ENCODE measurements at places on chromosomes 6 and 20.

- DNase-seq, result no peak
These were observed 2.7 kb downstream of the CTSA start for GRCh38 chr20:45893831-45894230.

DNA sequence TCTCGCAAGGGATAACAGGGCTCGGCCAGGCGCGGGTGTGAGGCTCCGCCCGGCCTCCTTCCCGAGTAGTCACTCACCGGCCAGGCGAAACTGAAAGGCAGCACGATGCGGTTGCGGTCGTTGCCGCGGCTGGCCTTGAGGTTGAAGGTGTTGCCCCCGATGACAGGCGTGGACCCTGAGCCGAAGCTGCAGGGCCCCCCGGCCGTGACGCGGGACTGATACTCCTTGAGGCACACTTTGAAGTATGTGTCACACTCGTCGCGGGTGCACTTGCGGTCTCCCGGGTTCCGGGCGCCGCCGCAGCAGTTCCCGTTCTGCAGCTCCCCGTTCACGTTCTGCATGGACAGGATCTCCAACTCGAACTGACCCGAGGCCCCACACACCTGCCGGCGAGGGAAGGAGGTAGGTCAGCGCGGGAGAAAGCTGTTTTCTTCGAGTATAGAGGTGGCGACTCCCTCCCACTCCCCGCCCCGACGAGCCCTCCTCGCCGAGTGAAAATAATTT lies 1.1 kb downstream of the JAG1 start:
- peak; percentile 45 for DNase-seq

GRCh38 chr20:51574248-51575033 lies 31.9 kb upstream of the NFATC2 start:
- no peak for DNase-seq

- no peak for DNase-seq
These were observed 130.6 kb upstream of the FAM83B start for GRCh38 chr6:54716010-54716409.

- DNase-seq, result no peak
These were observed 1.5 kb upstream of the TAAR6 start for GRCh38 chr6:132568611-132569010.

DNA sequence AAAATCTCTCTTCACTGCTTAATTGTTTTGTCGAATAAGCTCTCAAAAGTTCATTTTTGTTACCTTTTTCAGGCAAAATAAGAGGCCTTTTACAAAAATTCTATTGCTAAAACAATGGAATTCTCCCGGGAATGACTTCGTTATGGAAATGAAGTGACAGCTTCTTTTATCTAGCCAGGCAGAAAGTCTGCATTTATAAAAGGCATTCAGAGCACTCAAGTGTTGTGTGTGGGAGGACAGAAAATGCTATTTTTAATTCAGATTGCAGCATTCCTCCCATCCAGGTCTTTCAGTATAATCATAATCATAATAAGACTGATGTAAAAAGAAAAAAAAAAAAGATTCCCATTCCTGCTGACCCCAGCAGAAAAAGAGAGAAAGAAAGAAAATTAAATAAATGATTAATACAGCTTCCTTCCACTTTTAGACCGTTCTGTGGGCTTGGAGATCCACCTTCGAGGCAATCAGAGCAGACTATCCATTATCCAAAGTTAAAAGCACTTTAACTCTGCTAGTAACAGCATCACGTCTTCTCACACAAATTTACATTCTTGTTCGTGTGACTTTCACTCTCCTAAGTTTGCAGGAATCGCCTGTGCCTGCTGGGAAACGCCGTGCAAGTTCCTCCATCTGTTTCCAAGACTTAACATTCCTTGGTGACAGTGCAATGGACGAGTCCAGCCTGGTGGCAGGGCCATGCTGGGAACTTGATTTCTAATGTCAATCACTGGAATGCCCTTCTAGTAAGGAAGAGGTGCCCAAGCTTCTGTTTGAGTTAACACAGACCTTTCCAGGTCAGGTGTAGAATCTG lies 258.8 kb downstream of the GMPR start:
- DNase-seq, result no peak

GRCh38 chr6:81169166-81169565 lies 583.3 kb downstream of the TENT5A start:
- DNase-seq, result no peak

- DNase-seq, result no peak
These were observed 137.7 kb downstream of the FRK start for GRCh38 chr6:115922971-115923370.

DNA sequence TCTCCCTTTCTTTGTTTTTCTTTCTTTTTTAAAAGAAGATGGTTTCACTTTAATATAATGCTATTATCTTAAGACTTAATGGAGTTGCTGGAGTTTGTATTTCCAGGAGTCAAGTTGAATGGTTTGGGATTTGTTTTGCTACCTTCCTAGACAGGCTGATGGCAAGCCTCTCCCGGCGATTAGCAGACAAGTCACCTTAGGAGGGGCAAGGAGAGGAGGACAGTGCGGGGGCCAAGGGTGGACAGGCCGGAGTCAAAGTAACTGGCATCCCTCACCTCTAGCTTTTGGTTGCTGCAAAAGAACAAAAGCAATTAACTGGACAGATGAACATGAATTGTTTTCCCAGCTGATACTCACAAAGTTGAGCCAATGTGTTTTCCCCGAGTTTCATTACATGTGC lies 57.1 kb downstream of the GMPR start:
- DNase-seq, result no peak

GRCh38 chr6:34295721-34296120 lies 46.9 kb upstream of the SMIM29 start:
- DNase-seq, result no peak

DNA sequence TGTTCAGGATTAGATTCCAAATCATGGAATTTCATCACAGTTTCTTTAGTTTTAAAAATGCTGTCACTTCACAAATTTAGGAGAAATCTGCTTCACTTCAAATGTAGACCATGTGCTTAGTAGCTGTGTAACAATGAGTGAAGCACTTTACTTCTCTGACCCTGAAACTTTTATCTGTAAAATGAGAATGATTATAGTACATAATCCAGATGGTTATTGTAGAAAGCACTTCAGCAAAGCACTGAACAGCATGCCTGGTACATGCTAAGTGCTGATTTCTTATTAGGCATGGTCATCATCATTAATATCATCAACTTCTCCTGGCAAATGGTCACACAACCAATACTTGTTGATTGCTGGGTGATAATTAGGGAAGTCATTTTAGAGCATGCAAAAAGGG lies 705.0 kb downstream of the EPHA7 start:
- DNase-seq, result no peak

DNA sequence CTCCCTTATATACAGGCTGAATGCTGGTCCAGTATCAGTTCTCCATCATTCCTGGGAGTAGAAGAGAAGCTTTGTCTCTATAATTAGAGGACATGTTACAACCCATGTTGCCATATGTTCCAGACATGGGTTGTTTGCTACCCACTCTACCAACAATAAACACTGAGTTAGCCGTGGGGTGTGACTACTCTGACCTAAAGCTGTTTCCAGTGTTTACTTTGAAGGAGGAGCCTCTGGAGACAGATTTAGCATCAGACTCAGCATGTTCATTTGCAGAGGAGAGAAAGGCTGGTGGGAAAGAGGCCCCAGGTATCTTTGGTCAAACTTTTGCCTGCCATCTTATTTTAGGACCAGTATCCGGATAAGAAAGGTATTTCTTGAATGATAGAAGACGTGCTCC lies 157.9 kb upstream of the SNX9 start:
- no peak for DNase-seq

DNA sequence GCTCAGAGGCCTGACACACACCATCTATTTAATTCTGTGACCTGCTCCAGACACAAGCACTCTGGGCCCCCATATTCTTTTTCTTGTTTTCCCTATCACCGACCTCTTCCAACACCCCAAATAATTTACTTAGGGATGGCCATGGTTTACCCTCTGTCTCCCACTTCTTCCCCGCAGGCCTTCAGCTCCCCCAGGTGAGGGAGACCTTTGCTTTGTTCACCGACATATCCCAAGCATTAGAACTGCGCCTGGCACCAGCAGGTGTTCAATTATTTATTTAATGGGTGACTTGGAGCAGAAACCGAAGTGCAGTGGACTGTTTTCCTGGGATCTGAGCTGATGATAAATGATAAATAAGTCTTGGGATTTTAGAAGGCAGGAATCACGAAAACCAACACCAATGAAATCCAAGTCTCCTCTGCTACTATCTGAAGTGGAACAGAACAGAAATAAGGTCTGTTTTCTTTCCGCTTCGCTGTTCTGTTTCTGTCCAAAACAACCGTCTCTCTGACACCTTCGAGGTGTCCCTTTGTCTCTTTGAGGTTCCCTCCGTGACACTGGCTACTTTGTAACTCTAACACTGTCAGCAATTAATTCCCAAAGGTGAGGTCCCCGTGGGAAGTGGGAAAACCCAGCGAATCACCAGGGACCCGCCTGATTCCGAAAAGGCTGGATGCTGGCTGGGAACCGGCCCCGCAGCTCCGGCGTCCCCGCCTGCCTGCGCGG lies 1.1 kb upstream of the RIN2 start:
- DNase-seq, result no peak

- DNase-seq, result no peak
These were observed 27.2 kb upstream of the KIF25 start for GRCh38 chr6:167970230-167970629.

GRCh38 chr20:2800521-2801285 lies at the start of gene CPXM1:
Gene CPXM1 (minus strand): TSS chr20:2800627. CDS start chr20:2800572, 55 bp downstream.
- no peak for DNase-seq

GRCh38 chr6:126701676-126702560 lies 362.0 kb downstream of the CENPW start:
- DNase-seq, result no peak

GRCh38 chr20:63893999-63894357 lies 948 bp upstream of the DNAJC5 start:
- no peak for DNase-seq

DNA sequence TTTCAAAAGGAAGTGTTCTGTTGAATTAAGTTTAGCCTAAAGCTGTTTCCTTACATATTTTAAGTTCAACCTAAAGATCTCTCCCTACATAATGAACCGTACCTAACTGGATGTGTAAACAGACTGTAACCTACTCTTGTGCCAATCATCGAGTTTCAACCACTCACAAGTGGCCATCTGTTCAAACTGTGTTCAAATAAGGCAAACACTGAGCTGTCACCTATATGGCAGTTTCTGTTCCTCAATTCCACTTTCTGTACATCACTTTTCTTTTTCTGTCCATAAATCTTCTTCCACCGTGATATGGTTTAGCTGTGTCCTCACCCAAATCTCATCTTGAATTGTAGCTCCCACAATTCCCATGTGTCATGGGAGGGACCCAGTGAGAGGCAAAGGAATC lies 428.6 kb downstream of the HACE1 start:
- DNase-seq, result no peak

DNA sequence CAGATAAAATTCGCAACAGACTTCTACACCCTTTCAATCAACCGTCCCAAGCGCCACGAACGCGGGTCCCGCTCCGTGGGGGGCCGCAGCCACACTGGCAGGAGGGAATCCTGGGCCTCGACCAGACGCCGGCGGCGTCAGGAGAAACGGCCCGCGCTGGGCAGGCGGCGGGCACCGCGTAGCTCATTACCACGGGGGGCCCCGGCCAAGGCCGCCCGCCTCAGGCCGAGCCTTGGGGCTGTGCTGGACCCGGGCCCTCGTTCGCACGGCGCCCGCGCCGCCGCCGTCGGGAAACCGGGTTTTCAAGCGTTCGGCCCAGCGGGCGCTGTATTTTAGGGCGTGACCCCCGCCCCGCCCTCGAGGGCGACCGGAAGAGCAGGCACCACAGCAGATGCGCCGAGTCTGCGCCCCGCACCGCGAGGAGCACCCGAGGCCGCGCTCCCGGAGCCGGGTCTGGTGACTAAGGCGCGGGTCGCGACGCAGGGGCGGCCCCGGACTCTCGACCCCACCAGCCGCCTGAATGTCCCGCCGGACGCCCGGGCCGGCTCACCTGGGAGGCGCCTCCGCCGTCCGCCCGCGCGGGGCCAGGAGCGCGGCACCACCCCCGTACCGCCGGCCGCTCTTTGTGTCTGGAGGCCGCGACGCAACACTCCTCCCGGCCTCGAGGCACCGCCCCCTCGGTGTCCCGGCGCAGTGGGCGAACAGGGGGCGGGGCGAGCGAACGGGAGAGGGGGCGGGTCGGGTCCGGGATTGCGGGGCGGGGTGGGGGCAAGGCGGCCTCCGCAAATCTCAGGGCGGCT lies at the start of gene NINL:
NINL (minus strand) TSS at position 627 of the 800 bp plus-strand sequence. CDS start 58,944 bp downstream, outside the sequence.
- DNase-seq, result peak; percentile 52

DNA sequence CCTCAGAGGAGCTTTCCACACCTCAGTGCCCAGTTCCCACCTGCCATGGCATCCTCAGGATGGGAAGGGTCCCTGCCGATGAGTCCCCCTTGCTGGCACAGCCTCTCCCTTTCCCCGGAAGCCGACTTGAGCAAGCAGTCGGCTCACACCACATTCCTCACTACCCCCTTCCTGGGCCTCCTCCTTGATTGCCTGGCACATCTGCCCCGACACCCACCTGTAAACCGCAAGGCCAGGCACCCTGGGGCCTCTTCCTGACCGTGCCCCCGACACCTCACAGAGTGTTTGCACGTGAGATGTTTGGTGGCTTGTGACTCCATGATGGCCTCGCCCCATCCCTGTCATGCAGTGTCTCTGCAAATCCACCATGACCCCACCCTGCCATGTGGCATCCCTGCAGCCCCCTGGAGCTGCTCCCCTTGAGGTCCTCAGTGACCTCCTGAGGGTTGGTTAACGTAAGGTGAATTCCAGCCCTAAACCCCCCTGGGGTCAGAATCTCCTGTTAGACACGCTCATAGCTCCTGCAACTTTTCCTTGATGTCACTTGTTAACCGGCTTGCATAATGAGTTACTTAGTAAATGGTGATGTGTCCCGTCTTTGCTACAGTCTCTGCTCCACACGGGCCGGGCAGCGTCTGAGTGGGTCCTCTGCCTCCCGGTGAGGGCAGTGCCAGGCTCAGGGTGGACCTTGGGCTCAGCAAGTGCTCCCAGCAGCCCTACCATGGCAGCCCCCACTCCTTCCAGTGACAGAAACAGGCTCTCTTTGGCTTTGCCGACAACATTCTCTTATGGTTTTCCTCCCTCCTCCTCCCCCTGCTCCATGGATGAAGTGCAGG lies 115.9 kb upstream of the FRMD1 start:
- no peak for DNase-seq

DNA sequence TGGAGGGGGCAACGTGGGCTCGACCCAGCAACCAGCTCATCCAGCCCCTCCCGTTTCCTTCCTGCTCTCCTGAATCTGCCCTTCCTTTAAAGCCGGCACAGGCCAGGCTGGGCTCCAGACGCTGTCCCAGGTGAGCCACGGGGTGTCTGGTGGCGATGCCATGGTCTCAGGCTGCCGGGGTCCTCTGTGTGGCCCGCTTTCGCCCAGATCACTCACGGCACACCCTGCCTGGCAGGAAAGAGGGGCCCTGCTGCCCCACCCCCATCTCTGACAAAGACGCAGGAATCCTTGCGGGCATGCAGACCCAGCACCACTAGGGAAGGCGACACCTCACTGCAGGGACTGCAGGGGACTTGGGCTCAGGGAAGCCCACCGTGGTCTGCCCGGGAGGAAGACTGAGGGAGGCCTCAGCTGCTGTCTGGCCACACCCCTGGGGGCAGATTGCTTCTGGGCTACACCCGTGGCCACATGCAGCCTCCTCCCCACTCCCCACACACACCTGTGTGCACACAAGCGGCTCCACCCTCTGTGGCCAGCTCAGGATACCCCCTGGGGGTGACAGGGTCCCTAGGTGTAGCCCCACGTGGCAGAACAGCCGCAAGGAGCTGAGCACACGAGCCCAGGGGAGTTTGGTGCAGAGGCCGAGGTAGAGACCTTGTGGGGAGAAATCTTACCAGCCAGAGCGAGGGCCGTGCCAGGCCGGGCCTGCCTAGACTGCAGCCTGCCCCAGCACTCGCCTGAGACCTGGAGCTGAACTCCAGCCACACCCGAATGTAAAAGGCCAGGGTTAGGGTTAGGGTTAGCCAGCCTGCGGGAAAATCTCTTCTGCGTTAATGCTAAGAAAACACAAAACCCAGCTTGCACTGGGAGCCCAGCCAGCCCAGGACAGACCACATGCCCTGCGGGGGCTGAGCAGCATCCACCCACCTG lies 104.6 kb downstream of the DLL1 start:
- no peak for DNase-seq
